EL (cell line): ENCODE measurements at places on chromosomes 1 and 21.

- no peak for DNase-seq
These were observed 23.5 kb upstream of the LRRC47 start for GRCh38 chr1:3819771-3820200.

- DNase-seq: peak; percentile 73
These were observed 12.4 kb downstream of the SAMSN1 start for GRCh38 chr21:14533499-14534428.

- no peak for DNase-seq
These were observed 84.9 kb downstream of the GREM2 start for GRCh38 chr1:240527086-240527485.

DNA sequence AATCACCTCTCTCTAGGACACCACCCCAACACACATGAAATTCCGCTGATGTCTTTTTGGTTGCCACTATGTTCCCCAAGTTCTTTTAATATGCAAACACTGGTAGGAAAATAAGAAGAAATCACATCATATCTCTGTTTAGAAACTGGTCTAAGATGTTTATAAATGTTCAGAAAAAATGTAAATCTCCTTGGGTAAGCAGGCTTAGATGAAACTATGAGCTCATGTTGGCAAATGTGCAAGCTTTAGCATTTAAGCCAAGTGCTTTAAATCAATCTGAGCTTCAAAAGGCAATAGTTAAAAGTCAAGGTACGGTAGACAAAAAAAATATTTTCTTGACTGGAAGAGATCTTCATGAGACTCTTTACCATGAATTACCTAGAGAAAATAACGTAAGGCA lies 25.2 kb upstream of the SLAMF9 start:
- no peak for DNase-seq

DNA sequence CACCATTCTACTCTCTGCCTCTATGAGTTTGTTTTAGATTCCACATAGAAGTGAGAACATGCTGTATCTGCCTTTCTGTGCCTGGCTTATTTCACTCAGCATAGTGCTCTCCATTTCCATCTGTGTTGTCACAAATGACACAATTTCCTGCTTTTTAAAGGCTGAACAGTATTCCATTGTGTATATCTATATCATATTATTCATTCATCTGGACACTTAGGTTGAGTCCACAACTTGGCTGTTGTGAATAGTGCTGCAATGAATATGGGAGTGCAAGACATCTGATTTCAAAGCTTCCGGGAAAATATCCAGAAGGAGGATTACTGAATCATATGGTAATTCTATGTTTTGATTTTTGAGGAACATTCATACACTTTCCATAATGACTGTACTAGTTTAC lies 20.1 kb upstream of the DONSON start:
- DNase-seq: no peak

DNA sequence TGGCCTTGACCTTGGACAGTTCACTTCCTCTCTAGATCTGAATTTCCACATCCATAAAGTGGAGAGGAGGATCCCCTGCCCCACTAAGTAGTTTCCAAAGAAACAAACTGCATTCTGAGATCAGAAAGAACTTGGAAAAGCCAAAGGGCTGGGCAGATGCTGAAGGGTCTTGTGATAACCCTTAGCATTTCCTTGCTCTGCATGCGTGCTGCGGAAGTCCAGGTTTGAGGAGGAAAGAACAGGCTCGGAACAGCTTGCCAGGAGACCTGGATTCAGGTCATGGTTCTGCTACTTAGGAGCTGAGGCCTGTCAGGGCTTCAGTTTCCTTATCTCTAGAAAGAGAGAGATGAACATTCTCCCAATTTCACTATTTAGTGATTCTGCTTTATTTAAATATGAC lies 27.2 kb downstream of the IGFN1 start:
- DNase-seq: no peak

DNA sequence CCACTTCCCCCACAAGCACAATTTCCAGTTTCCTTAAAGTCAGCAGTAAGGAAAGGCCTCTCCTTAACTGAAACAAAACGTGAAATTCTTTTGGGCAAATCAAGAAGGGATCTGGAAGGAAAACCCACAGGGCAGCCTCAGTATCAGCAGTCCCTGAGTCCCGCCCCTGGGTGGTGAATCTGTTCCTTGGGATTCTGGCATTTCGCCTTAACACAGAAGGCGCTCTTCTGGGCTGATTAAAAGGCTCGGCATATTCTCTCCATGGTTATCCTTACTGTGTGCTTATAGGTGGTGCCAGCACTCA lies 12.2 kb upstream of the RAB4A start:
- DNase-seq: no peak

DNA sequence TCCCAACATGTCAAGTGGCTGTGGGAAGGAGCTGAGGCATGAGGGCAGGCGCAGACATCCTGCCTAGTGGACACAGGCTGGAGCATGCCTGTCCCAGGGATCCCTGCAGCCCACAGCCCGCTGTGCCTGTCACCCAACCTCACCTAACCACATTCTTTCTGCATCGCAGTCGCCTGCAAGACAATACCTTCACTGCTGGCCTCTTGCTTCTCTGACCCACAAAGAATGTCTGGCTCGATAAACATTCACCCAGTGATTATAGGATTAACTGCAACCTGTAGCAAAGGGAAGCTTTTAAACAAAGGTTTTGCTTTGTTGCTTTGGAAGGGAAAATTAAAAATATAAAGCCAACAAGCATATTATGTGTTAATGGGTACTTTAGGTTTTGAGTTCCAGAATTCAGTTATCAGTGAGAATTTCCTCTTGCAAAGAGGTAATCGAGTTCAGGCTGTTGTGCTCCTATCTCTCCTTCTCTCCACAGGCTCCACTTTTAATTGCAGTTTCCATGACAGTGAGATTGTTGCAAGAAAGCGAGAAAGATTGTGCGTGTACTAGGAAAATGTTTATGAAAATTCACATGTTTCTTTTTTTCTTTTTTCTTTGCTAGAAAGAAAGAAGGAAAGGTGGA lies 40.0 kb upstream of the ZNF648 start:
- no peak for DNase-seq

DNA sequence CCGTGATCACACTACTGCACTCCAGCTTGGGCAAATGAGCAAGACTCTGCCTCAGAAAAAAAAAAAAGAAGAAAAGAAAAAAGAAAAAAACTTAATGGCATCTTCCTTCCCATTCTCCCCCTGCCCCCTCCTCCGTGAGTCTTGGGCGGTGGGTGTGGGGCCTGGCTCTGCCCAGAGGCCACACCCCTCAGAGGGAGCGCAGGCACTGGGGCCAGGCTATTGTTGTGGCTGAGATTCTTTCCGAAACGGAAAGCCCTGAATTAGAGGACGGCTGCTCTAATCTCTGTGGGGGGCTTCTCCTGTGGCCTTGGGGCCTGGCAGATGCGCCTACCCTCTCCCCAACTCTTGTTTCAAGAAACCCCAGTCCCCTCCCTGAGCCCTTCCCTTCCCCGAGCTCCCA lies 4.1 kb upstream of the FAM110D start:
- no peak for DNase-seq

DNA sequence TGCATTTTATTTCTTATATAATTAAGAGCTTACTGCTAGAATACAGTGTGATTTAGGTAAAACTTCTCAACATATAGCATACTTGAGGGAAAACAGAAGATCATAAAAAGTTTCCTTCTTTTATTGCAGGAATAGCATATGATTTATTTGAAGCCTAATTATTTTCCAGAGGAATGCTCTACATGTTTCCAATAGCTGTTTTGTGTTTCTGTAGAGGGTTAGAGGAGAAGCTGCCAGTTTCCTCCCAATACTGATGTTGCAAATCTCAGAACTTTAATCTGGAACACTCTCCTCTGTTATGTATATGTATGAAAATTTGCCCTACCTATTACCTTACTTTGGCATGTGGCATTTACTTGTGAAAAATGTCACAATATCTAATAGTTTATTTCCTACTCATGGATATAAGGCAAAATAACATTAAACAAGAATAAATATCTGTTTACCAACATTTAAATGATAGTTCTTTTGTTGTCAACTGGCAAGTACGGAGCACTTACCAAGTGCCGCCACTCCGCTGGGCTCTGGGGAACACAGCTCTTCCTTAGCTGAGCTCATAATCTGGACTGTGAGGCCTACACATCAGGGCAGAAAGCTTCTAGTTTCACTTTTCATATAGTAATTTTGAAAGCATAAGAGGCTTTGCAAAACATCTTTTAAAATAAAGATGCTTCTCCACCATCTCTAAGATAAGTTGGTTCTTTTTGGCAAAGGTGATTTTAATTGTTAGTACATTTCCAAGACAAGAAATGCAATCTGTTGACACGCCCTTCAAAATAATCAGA lies 239.8 kb upstream of the C1orf105 start:
- DNase-seq: peak; percentile 52

DNA sequence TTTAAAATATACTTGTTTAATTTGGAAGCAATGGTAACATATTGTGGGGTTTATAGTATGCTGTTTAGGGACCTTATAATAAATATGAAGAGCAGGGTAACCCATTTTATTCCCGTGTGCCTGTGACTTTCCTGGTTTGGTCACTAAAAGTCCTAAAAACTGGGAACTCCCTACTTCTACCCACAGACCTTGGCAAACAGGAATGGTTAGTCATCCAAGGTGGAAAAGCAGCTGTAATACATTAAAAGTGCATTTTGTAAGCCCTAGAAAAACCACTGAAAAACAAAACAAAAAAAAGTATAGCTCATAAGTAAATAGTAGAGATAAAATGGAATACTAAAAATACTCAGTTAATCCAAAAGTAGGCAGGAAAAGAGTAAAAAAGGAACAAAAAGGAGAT lies 538.9 kb downstream of the LMO4 start:
- no peak for DNase-seq

DNA sequence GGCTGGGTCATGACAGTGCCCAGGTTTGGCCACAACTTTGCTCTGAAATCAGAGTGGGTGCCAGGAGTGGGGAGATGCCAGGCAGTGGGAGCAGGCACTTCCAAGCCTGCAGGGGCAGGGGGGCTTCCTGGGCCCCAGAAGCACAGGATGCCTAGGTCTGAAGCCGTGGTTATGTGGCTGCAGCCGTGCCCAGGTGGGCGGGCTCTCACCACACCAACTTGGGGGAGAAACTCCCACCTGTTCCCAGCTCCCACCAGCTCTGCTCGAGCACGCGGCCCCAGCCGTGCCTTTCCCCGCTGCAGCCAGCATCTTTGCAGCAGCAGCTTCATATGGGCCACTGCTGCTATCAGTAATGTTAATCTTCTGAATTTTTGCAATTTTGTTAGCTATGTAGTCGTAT lies 331.4 kb downstream of the USP25 start:
- no peak for DNase-seq

DNA sequence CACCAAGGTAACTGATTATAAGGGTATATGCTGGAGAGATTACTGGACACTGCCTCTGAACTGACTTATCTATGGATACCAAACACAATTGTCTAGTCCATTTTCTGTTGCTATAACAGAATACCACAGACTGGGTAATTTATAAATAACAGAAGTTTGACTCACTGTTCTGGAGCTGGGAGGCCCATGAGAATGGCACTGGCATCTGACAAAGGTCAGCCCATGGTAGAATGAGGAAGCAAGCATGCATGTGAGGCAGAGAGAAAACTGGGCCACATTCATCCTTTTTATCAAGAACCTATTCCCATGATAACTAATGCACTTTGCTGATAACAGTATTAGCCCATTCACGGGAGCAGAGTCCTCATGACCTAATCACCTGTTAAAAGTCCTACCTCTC lies 37.4 kb downstream of the FCER1A start:
- peak; percentile 87 for DNase-seq

- DNase-seq: no peak
These were observed 69.6 kb upstream of the GJB5 start for GRCh38 chr1:34685225-34685624.

DNA sequence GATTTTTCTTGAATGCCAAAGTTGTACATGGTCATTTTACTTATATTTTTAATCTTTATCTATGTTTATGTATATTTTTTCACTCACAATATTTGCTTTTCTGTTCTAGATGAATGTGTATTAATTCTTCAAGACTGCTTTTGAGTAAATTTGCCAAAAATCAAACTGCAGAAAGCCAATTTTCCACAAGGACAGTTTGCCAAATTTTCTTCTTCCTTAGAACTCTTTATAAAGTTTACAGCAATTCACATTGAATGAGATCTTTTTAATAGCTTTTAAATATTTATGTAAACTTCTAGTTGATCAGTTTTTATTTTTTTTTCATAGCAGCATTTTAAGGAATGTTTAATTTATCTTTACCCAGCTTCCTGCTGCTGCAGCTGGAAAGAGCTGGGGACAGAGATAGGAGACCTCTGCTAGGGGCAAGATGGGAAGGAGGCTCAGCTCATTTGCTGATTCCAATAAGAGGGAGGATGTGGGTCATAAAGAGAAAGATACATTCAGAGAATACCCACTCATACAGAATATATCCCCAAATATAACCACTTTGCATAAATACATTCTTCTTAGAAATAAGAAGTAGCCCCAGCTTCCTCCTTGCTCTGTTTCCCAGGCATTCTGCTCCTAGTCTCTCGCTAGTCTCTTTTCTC lies 93.0 kb downstream of the ODF2L start:
- no peak for DNase-seq

DNA sequence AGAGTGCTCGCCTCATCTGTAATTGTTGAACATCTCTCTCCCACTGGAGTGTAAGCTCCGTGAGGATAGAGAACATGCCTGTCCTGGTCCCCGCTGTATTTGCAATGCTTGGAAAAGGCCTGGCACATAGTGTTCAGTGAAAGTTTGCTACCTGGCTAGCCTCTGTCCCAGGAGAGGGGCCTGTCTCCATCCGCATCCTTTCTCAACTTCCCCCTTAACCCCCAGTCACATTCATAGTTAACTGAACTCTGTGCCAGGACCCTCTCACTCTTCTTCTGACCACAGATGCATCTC lies 15.2 kb downstream of the SPOCD1 start:
- no peak for DNase-seq

DNA sequence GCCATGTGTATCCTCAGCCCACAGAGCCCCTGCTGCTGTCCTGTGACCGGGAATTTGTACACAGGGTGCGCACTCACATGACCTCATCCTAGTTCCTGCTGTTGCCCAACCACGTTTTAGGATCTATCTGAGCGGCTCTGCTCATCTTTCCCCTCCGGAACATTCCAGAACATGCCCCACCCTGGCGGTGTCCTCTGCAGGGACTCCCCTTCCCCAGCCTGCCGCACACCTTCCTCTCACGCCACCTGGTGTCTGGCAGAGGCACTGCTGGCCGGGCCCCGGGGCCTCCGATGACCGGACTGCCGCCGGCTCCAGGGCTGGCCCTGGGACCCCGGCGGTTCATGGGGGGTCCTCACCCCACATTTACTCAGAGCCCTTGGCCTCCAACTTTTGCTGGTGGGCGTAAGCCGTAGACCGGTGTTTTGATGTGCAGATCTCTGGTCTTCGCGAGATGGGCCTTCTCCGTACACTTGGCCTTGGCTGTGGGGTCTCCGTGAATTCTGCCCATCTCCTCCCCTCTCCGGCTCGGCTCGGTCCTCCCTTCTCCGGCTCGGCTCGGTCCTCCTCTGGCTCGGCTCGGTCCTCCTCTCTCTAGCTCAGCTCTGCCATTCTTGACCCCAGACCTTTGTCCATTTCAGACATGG lies 29.5 kb downstream of the ARHGEF16 start:
- DNase-seq: peak; percentile 29

DNA sequence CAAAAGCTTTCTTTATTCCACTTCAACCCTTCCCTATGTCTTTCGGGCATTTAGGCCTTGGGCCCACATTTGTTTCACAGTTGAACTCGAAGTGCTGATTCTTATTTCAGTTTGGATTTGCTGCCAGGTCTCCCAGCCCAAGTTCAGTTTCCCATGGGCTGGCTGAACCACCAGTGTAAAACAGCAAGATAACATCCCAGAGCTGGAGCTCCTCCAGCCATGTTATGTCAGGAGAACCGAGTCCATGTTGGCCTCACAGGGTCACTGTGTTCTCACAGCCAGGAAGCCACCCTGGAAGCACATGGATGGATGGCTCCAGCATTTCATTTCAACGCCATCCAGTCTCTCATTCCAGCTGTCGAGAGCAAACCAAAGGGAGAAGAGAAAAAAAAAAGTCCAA lies 45.2 kb upstream of the RXRG start:
- no peak for DNase-seq

GRCh38 chr1:205042911-205043806 lies at the start of gene CNTN2:
Gene CNTN2 (plus strand): TSS chr1:205043212. CDS start chr1:205053186, 9,974 bp downstream.
- peak; percentile 6 for DNase-seq
